ENCODE measurements at places on chromosomes 6 and 20.

DNA sequence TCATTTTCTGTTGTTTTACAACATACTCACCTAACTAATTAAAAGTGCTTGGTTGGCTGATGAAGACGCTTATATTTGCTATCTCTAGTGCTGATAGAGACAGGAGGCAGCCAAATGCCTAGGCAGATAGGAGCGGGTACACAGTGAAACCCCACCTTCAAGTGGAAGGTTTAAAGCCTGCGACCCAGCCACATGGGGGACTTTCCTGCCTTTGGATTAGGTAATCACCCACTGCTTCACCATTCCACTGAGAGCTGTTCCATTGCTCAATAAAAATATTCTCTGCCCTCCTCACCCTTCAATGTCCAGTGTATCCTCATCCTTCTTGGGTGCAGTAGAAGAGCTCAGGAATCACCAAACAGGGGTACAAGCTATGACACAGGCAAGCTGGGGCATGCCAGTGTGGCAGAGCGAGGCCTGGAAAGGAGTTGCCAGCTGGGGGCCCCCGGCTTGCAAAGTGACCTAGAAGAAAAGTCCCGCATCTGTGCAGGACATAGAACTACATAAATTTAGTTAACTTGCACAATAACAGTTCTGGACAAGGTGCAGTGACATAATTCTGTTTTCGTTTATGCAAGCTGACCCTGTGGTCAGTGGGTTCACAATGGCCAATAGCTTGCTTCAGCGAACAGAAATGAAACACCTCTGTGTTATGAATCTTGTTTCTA is 112.0 kb upstream of the MLIP start:
- DNase-seq: no peak

DNA sequence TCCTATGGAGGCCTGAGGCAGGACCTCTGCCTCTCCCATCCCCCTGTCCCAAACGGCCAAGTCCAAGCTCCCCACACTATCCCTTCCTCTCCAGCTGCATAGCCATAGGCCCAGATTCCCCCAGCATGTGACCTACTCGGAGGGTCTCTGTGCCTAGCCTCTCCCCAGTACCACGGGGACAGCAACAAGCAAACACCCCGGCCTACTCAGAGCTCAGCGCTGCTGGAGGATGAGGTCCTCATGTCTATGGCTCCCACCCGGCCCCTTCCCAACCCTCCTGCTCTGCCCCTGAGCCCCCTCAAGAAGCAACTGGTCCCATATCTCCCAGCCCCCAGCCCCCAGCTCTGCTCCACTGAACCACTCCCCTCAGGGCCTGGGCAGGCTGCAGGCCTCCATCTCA is 24.2 kb downstream of the RNASET2 start:
- DNase-seq: no peak

- no peak for DNase-seq
These were observed 1262.5 kb upstream of the CITED2 start for GRCh38 chr6:140636908-140637402.

- no peak for DNase-seq
These were observed 7.4 kb downstream of the SNX9 start for GRCh38 chr6:157830354-157831017.

GRCh38 chr20:44572551-44573500 is 9.6 kb upstream of the PKIG start:
- no peak for DNase-seq

DNA sequence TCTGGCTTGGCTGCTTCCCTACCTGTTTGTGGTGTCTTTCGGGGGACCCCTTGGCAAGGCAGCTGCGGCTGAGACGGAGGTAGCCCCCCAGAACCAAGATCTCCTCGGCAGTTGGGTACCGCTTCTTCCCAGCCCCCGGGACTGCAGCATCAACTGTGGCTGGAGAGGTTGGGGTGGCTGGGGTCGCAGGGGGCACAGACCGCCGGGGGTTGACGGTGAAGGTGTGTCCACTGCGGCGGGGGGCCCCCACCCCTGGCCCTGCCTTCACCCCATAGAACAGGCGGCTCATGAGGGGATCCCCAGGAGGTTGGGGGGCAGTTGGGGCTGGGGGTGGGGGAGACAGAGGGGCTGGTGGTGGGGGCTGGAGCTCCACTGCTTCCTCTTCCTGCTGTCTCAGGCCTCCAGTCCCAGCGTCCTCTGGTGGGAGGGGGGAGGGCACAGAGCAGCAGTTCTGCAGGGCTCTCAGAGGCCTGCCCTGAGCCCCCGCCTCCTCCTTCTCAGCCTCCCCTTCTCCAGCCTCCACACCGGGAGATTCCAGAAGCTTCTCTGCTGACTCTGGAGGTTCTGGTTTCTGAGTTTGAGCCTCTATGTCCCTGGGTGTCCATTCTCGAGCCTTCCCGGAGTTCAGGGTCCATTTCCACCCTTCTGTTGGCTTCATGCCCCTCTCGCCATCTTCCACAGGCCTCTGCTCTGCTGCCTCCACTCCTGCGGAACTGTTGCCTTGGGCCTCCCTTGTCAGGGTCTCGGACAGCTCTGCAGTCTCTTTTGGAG is 1.9 kb downstream of the PPP1R18 start:
- no peak for DNase-seq

DNA sequence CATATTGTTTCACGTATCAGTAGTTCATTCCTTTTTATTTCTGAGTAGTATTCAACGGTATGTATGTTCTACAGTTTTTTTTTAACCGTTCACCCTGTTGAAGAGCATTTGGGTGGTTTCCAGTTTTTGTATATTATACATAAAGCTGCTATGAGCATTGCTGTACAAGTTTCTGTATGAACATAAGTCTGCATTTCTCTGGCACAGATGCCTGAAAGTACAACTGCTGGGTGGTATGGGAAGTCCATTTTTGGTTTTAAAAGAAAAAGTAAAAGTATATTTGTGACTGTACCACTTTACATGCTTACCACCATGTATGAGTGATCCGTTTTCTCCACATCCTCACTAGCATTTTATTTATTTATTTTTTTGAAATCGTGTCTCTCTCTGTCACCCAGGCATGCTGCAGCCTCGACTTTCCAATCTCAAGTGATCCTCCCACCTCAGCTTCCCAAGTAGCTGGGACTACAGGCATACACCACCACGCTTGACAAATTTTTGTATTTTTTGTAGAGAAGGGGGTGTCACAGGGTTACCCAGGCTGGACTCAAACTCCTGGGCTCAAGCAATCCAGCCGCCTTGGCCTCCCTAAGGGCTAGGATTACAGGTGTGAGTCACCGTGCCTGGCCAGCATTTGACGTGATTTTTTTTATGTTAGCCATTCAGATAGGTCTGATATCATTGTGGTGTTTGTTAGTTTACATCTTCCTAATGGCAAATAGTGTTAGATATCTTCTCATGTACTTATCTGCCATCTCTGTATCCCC is 11.0 kb upstream of the SIM1 start:
- no peak for DNase-seq

DNA sequence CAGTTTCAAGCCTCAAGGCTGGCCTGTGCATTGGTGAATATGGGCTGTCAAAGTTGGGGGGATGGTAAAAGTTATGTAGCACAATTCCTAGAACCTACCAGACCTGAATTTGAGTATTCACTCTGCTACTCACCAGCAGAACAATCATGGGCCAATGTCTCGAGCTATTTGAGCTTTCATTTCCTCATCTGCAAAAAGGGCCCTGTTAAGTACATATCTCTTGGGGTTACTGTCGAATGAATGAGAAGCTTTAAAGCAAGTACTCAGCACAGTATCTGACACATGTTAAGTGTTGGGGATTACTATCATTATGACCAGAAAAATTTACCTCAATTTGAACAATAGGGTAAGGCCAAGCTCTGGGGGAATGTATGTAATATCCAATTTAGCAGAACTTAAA is 13.5 kb upstream of the ENPP4 start:
- no peak for DNase-seq

- no peak for DNase-seq
These were observed 397.4 kb downstream of the C6orf118 start for GRCh38 chr6:164911873-164912580.

DNA sequence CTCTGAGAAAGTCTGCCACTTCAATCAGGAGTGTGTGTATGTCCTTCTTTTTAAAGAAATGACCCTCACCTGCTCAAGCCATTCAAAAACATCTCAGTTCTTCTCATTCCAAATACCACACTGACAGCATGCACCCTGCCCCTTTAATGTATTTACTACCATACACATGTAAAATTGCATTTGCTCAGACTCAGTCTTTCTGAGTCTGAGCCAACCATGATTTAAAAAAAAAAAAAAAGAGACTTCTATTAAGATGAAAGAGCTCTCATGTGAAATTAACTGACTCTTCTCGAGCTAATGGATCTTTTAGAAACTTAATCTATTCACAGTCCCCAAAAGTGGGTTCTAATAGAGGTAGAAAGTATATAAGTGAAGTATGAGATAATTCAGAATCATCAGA is 1.4 kb upstream of the FILIP1 start:
- DNase-seq: no peak

GRCh38 chr6:37576336-37576737 is 76.6 kb upstream of the CCDC167 start:
- no peak for DNase-seq

DNA sequence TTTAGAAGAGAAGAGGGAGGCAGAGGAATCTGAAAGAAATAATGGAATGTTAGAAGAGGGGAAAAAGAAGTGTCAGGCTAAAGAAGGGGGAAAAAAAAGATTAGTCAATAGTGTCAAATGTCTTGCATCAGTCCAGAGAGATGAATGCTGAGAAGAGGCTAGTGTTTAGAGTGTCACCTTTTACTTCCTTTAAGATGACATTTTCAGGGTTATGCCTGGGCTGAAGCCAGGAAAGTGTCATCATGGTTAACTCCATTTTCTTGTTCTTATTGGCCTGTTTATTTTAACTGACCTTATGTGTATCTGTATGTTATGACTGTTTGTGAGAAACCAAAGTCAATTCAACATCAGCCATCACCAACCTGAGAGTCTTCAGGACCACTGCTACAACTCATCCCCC is 15.0 kb upstream of the BCKDHB start:
- no peak for DNase-seq

GRCh38 chr6:6891125-6891721 is 216.5 kb upstream of the RREB1 start:
- no peak for DNase-seq

DNA sequence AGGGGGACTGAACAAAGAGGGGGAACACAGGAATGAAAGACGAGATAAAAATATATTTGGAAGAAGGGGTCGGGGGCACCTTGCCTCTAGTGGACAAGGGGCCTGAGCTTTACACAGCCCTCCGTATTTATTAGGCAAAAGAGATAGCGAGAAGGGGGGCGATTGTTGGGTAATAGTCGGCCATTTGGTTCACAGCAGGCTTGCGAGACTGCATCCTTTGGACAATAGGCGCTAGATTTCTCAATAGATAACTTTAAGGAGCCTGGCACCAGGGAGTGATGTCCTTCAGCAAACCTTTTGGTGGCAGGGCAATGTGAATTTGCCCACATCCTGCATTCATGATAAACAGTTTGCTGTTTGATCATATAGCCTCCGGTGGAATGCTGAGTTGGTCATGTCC is 3.0 kb upstream of the NANP start:
- no peak for DNase-seq

- no peak for DNase-seq
These were observed 37.1 kb upstream of the TFAP2A start for GRCh38 chr6:10451828-10452509.

- no peak for DNase-seq
These were observed 56.9 kb downstream of the FAM217A start for GRCh38 chr6:4021854-4022695.

- no peak for DNase-seq
These were observed 30.0 kb downstream of the ALDH5A1 start for GRCh38 chr6:24524805-24525204.

GRCh38 chr6:55082021-55082420 is 92.3 kb upstream of the HCRTR2 start:
- no peak for DNase-seq

DNA sequence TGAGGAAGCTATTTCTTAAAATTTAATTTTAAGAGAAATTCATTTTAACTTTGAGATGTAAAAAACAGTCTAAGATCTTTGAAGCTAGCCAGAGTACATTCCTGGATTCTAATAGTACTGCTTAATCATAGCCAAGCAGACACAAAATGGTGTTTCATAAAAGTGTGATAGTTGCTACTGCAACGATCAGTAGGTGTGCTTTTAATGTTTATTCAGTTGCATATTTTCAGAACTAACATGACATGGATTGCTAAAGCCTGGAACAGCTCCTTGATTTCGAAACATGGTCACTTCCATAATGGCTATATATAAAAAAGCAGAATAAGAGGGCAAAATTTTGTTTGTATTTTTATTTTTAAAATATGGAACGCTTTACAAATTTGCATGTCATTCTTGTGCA is 35.5 kb downstream of the SESN1 start:
- no peak for DNase-seq

GRCh38 chr6:34476447-34476846 is 10.6 kb downstream of the PACSIN1 start:
- DNase-seq: peak; percentile 45

- no peak for DNase-seq
These were observed 292.6 kb upstream of the NT5E start for GRCh38 chr6:85157311-85157710.

GRCh38 chr6:141028791-141029280 is 1103.9 kb upstream of the GJE1 start:
- no peak for DNase-seq

DNA sequence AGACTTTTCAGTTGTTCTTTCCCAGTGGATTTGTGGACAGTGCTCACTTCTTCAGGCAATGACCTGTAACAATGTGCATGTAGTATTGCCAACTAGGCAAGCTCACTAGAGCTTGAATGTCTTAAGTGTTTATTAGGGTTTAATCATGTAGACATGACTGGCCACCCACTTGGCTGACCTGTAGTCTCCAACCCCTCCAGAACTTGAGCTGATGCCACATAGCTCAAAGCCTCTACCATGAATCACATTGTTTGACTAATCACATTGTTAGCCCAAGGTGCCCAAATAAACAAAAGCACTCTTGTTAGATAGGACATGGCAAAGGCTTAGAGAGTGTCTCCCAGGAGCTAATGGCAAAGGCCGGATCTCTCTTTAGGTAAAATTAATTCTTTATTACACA is 272.7 kb downstream of the GRIK2 start:
- no peak for DNase-seq

- DNase-seq: peak; percentile 76
These were observed 59.9 kb downstream of the SULF2 start for GRCh38 chr20:47725248-47725973.

DNA sequence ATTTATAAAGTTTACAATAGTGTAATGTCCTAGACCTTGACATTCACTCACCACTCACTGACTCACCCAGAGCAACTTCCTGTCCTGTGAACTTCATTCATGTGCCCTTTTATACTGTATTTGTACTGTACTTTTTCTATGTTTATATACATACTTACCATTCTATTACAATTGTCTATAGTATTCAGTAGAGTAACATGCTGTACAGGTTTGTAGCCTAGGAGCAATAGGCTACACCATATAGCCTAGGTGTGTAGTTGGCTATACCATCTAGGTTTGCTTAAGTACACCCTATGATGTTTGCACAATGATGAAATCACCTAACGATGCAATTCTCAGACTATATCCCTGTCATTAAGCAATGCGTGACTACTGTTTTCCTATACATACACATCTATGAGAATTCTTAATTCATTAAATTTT is 17.5 kb downstream of the EDEM2 start:
- DNase-seq: no peak

- no peak for DNase-seq
These were observed 67.6 kb downstream of the FYN start for GRCh38 chr6:111805511-111806164.

- DNase-seq: no peak
These were observed 118.9 kb downstream of the QKI start for GRCh38 chr6:163533443-163533842.

Measured in D721Med (cell line).